ENCODE measurements at places on chromosomes 5 and 9. TPM values are rescaled to one million over a fixed set of nuclear protein-coding genes. Genes with fewer than 3 reads are reported as not detected.

The XRCC4 gene
- 10.4 TPM for total RNA-seq

The LEAP2 gene
- total RNA-seq = 2.9 TPM

The MAP1B gene
- total RNA-seq = 271 TPM

The MYOT gene
- total RNA-seq = 2.3 TPM

The PDZD2 gene
- total RNA-seq = 17.7 TPM

DNA sequence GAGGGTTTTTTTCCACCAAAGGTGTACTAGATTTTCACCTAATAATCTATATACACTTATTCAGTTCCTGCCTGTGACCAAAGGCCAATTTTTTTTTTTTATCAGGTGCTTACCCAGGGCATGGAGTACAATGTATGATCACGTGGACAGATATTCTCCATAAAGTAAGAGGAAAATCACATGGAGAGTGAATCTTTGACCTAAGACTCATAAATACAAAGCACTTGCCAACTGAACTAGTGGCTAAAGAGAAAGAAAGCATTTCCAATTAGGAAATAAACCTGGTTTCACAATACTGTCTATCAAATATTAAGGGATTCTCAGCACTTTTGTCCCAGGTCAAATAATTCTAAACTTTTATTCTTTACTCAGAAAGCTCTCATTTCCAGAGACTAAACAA, 33.0 kb upstream of the CEP120 start:
- no peaks in the 10 kb centered on the region for H3K4me1 ChIP-seq
- DNase-seq = no peak
- H3K4me3 ChIP-seq = no peak overlapping the region
- H3K36me3 ChIP-seq = no peaks in the 10 kb centered on the region
- H3K27me3 ChIP-seq = no peaks in the 10 kb centered on the region

GRCh38 chr9:38088006-38088925, 19.2 kb upstream of the SHB start:
- DNase-seq = peak; percentile 47
- no peaks in the 10 kb centered on the region for H3K36me3 ChIP-seq
- no peaks in the 10 kb centered on the region for H3K4me1 ChIP-seq
- H3K27me3 ChIP-seq = no peaks in the 10 kb centered on the region

DNA sequence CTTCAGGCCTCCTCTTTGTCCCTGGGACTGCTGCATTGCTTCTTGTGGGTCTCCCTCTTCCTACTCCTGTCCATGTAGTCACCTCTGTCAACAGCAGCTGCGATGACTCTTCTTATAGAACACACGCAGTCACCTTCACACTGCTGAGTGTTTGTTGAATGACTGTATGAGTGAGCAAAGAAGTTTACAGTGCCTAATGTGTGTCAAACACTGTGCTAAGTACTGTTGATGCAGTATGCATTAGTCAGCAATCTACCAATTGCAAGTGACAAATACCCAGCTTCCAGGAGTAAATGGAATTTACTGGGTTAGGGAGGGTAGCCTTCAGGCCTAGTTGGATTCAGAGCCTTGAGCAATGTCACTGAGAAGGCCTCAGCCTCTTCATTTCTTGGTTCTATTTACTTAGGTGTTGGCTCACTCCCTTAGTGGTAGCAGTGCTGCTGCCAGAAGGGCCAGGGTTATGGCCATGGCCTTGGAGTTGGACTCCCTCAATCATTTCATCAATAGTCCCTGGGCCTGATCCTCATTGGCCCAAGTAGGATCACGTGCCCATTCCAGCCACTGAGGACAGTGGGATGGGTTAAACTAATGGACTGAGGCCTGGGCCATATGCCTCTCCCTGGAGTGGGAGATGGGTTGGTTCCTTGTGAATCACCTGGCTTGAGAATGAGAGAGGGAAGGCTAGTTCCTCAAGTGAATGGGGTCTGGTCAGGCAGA, 93.5 kb downstream of the RGS3 start:
- no peaks in the 10 kb centered on the region for H3K36me3 ChIP-seq
- DNase-seq = no peak
- no peaks in the 10 kb centered on the region for H3K4me1 ChIP-seq
- no peaks in the 10 kb centered on the region for H3K27me3 ChIP-seq

- H3K27me3 ChIP-seq = no peaks in the 10 kb centered on the region
- no peaks in the 10 kb centered on the region for H3K4me1 ChIP-seq
- no peak overlapping the region for H3K4me3 ChIP-seq
- no peak for DNase-seq
- H3K36me3 ChIP-seq = no peaks in the 10 kb centered on the region
- no peak overlapping the region for H3K27ac ChIP-seq
These were observed 282.8 kb upstream of the RPS23 start for GRCh38 chr5:82560969-82561368.

GRCh38 chr5:40672425-40672824, 7.3 kb upstream of the PTGER4 start:
- no peak overlapping the region for H3K4me3 ChIP-seq
- no peak for DNase-seq
- no peaks in the 10 kb centered on the region for H3K4me1 ChIP-seq
- no peak overlapping the region for H3K27ac ChIP-seq

DNA sequence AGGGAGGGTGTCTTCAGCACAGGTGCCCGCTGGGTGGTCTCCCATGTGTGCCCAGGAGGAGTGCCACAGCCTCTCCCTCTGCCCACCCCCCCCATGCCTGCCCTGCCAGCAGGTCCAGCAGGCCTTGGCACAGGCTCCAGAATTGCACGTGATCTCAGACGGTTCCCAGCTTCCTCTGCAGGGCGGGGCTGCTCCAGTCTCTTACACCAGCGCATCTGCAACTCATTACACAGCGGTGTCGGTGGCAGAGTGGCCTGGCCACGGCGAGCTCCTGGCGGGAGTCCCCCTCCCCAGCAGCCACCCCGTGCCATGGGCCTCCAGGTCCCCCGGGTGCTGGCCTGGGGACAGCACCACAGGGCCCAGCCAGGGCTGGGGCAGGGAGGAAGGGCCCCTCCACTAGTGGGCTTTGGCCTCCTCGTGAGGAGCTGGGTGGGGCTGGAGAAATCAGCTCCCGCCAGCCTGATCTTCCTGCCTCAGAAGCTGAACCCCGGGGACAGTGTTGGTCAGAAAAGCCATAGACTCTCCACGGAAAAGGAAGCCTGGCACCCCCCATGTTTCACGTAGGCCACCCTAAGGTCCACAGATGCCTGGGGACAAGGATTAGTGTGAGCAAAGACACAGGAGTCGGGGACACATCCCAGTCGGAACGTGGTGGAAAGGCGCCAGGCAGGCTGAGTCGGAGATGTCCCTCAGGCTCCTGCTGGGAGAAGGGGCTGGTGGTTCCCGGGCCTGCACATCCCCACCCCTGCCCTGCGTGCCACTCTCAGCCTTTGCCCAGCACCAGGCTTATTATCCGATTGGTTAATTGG, 40.2 kb downstream of the RXRA start:
- H3K4me3 ChIP-seq = no peak overlapping the region
- no peaks in the 10 kb centered on the region for H3K27me3 ChIP-seq
- H3K4me1 ChIP-seq = peaks cover 25% of the 10 kb centered on the region
- DNase-seq = peak; percentile 89
- H3K27ac ChIP-seq = peak overlapping the region; percentile 73

DNA sequence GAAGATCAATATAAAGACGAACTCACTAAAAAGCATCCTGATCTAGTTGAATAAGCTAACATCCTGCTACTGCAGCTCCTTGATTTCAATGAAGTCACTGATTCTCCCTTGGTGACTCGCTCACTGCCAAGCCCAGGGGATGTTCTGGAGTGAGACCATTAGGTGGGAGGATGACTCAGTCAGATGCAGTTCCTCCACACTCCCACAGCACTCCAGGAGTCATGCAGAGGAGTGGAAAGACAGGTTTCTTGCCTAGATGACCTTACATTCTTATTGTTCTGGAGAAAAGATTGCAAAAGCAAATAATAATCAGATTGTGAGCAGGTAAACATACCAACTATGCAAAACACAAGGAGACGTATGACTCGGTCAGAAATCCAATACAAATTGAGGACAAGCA, 15.3 kb downstream of the GCNT4 start:
- no peak for DNase-seq
- no peak overlapping the region for H3K4me3 ChIP-seq
- H3K4me1 ChIP-seq = no peaks in the 10 kb centered on the region
- H3K36me3 ChIP-seq = no peaks in the 10 kb centered on the region

- no peak overlapping the region for H3K4me3 ChIP-seq
- no peaks in the 10 kb centered on the region for H3K27me3 ChIP-seq
- no peak overlapping the region for H3K27ac ChIP-seq
- no peaks in the 10 kb centered on the region for H3K36me3 ChIP-seq
- no peak for DNase-seq
These were observed 43.9 kb upstream of the ARAP3 start for GRCh38 chr5:141725891-141726290.

DNA sequence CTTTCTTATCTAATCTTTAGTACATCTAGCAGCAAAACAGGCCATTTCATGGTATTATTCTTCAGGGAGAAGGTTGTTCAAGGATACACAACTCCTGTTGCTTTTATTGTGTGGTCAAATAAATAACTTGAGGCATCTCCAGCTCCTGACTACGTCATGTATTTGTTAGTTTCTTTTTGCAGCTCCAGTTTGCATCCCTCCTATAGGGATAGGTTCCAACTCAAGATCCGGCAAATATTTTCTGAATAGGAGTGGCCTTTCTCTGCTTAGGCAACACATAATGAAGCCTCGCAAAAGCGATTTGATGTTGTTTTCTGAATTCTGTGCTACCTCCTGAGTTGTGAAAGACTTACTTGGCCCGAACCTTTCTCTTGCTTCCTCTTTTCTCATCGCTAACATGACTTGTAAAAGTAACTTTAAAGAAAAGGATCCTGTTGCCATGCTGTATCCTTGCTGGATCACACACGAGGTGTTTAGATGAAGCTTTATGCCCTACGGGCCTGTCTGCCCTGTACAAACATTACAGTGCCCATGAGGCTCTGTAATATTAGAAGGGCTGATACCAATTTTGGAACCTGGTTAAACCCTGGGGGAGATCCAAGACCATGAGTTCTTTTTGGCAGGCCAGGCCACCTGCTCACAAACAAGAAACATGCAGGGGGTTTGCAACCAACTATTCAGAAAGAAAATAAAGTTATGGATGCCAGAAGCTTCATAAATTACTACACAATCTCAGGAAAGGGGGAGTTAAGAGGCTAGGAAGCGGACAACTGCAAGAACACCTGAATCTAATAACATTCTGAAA, 149.8 kb upstream of the FGF10 start:
- H3K4me1 ChIP-seq = no peaks in the 10 kb centered on the region
- H3K4me3 ChIP-seq = no peak overlapping the region
- H3K27me3 ChIP-seq = no peaks in the 10 kb centered on the region
- DNase-seq = no peak
- H3K36me3 ChIP-seq = no peaks in the 10 kb centered on the region
